ENCODE measurements at places on chromosomes 6 and 20.

DNA sequence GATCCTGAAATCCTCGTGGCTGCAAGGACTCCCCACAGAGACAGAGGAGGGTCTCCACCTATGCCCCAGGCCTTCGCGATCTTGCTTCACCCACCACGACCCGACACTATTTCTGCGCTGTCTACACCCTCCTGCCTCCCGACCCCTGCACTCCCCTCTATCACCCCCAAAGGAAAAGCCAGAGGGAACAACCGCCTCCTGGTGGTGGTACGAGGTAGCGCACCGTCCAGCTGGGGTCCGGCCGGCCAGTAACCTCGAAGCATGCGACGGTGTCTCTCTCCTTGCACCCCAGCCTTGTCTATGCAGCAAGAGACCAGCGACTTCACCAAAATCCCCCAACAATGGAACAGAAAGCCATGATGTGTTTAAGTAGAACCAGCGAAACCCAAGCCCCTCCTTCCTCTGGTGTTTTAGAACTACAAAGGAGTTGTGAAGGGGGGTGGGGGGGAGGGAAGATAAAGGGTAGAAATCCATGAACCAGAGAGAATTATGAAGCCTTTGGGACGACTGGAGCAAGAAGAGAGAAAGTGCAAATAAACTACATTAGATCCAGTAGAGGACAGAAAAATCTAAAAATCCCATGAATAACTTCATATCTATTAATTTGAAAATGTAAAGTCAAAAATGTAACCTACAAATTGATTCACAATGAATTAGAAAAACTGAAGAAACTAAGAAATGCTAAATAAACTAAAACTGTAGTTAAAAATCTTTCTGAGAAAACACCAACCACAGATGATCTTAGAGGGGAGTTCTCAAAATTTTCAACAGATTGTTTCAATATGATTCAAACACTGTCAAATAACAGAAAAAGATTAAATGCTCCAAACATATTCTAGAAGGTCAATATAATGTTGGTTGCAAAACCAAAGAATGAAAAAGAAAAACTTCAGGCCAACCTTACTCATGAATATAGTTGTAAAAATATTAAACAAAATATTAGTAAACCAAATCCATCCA, 168.0 kb downstream of the CDK19 start:
- no peak for DNase-seq

DNA sequence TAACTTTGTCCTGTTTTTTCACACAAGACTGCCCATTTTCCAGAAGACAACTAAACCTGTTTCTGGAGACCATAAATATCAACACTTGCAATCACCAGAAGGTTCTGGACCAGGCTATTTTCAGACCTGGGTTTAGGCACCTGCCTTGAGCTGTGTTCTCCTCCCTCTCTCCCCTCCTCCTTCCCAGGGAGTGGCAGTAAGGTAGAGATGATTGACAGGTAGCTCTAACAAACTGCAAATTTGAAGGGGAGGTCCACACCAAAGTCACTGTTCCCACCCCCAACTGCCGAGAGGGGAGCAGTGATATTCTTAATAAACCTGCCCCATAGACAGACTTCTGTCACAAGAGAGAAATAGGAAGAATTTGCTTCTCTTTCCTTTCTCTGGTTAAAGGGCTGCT, 91.2 kb upstream of the BACH2 start:
- no peak for DNase-seq

GRCh38 chr6:73078908-73079610, 146.2 kb downstream of the KHDC1L start:
- DNase-seq, result no peak

- DNase-seq, result no peak
Observed at GRCh38 chr20:35005463-35005961, 49.8 kb downstream of the MYH7B start.

DNA sequence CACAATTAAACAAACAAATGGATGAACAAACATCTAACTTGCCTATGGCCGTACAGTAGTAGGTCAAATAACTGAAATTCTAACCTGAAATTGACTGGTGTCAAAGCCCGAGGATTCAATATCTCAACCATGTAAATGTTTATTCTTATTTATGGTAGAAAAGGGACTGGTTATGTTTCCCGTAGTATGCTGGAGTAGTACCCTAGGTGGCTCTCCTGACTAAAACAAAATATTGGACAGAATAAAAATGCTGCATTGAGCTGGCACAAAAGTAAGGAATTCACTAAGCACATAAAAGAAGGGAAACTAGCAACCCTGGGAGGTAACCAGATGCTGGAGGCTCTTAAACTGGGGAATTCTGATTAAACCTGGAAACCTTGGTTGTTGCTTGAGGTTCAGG, 117.1 kb upstream of the PREP start:
- no peak for DNase-seq

DNA sequence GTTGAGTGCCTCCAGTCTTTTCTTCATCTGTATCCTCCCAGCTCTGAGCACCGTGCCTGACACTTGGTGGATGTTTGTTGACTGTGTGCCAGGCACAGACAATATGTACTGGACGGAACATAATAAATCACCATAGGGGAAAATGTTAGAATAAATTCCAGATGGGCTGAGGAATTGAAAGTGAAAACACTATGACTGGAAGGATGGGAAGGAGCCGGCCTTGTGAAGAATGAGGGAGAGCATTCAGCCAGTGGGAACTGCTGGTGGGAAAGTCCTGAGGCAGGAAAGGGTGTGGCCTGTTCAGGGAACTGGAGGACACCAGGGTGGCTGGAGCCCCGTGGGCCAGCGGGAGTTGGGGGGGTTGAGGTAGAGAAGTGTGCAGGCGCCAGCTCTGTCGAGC, 75.4 kb downstream of the MTHFD1L start:
- no peak for DNase-seq

DNA sequence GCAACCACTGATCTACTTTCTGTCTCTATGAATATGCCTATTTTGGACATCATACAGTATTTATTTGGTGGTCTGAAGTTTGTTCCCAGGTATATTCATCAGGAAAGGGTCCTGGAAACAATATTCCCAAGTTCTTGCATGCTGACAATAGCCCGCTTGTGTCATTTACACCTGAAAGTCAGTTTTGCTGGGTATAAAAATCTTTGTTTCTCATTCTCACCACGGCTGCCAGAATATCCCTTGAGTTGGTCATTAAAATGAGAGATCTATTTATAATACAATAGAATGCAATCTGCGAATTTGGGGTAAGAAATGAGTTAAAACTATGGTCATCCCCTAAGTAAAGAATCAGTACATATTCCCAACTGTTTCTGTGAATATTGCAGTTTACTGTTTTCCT, 79.0 kb downstream of the MAN1A1 start:
- DNase-seq, result no peak

GRCh38 chr6:157163434-157164159, 159.7 kb downstream of the TMEM242 start:
- DNase-seq, result no peak

DNA sequence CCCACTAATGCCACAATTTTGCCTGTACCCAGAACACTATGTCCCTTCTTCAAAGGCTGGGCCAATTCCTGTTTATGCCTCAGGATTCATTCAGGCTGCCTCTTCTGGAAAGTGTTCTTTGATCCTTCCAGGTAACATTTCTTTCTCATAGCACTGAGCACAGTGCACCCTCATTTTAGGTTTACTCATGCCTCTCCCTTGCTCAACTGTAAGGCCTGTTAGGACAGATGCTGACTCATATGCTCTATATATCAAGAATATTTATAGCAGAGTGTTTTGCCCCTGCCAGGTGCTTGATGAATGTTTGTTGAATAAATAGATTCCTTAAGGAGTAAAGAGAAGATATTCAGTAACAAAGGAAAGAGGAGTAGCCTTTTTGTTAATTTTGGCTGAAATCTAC, 263.9 kb downstream of the PHF3 start:
- no peak for DNase-seq

DNA sequence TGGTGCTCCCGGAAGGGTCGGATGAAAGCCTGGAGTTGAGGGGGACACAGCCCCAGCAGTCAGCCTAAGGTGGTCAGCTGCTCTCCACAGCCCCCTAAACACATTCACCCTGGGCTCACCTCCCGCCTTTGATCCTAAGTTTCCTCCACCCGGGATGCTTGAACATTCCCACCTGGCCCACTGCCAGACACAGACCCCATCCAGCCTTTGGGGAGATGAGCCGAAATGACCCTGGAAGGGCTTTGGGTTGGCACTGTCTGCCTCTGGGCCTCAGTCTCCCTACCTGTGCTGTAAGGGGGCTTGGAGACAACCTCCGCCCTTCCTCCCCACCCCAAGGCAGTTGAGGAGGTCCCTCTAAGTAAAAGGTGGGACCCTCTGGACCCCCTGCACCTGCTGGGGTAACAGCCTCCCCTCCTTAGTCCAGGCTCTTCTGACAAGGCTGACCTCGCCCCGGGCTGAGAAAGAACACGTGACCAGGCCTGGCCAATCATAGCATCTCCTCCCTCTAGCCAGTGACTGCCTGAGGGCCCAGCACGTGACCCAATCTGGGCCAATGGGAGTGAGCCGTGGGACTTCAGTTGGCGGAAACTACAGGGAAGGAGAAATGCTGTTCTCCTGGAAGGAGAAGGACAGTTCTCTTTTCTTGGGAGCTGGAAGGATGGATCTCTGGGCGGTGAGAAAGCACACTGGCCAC, 16.9 kb upstream of the UBE2V1 start:
- no peak for DNase-seq

GRCh38 chr6:44514576-44515193, 127.2 kb downstream of the CDC5L start:
- no peak for DNase-seq

DNA sequence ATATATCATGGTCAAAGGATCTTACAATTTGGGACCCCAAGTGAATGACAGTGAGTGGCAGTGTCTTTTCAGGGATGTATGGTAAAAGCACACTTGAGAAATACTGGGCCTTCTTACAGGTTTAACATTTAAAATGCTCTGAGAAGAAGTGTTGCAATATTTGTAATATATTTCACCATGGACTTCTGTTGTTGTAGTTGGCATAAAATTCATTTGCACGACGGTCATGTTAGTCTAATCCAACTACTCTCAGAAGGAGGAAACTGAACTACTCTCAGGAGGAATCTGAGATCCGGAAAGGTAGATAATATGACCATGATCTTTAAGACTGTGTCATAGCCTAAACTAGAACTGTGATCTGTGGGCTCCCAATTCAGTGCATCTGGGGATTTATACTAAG, 700.1 kb downstream of the HDGFL1 start:
- no peak for DNase-seq

GRCh38 chr6:147733686-147734085, 225.2 kb downstream of the SAMD5 start:
- no peak for DNase-seq

DNA sequence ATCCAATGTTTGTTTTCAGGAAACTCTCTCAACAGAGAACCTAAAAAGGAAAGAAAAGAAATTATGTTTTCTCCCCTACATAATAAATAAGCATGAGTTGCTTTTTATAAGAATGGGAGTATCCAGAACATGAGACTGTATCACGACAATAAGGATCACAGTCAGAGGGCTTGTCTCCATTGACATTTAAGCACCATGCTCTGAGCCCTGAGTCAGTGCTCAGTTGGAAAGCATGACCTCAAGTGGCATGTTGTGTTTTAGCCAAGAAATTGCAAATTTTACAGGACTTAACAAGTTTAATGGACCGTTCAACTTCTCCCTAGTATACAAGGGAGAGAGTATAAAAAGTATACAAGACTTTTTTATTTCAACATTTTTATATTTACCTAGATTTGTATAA, 431.6 kb downstream of the GJA1 start:
- no peak for DNase-seq

- DNase-seq, result no peak
Observed at GRCh38 chr6:164106345-164106769, 691.8 kb downstream of the QKI start.

DNA sequence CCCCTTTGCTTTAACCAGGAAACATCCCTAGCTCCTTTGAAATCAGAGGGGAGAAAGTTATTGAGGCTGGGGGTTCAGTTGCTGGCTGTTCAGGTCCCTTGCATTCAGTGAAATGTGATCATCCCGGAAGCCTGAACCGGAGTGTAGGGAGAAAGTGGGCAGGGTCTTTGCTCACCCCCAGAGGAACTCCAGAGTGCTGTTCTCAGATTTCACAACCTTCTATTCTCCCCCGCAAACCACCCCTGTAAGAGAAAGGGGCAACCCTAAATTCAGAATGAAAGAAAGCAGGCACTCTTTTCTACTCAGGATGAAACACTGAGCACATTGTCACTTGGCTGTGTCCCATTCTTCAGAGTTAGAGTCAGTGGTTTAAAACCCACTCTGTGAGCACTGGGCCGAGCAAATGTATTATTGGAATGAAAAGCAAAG, 139.8 kb downstream of the KHDC1L start:
- DNase-seq, result no peak

DNA sequence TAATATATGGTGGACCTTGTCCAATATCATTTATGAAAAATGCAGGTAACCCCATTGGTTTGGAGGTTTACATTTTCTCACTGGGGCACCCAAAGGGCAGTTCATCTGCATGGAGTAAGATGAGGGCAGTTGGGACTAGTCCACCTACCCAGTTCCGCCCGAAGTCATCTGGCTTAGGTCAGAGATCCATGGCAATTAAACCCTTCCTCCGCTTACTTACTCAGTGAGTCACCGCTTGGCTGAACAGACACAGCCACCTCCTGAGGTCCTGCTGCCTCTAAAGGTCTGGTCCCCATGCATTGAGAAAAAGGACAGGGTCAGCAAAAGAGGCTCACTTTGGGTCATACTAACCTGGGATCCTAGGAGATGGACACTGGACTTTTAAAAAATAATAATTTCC, 102.9 kb upstream of the PRL start:
- no peak for DNase-seq

GRCh38 chr20:878511-879307, 37.4 kb downstream of the ANGPT4 start:
- DNase-seq, result no peak

DNA sequence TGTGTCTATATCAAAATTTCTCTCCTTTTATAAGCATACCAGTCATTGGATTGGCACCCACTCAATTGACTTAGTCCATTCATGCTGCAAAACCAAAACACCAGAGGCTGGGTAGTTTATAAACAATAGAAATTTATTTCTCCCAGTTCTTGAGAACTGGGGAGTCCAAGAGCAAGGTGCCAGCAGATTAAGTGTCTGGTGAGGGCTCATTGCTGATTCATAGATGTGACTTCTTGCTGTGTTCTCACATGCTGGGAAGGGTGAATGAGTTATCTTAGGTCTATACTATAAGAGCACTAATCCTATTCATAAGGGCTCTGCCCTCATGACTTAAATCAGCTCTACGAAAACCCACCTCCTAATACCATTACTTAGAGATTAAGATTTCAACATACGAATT, 501.4 kb downstream of the EPM2A start:
- DNase-seq, result no peak

DNA sequence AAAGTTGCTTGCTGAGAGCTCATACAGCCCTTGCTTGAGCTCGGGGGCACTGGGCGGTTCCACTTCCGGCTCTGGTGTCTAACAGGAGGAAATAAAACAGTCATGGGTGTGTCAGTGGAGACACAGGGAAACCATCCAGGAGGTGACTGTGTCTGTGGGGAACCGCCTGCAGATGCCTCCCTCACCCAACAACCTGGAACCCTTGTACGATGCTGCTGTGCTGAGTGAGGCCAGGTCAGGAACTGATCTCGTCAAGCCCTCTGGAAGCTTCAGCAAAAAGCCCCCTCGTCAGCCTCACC, 15.5 kb downstream of the TXNDC5 start:
- DNase-seq, result no peak
